Hepatocyte (in vitro differentiated cells): ENCODE measurements at places on chromosomes 7 and 10. TPM values are rescaled to one million over a fixed set of nuclear protein-coding genes. Genes with fewer than 3 reads are reported as not detected.
A peak's percentile ranks its signal among the peaks of the same experiment; 100 is the strongest.

The MRC1 gene
- 0.13 and 0.30 TPM in 2 replicates for polyA plus RNA-seq

DNA sequence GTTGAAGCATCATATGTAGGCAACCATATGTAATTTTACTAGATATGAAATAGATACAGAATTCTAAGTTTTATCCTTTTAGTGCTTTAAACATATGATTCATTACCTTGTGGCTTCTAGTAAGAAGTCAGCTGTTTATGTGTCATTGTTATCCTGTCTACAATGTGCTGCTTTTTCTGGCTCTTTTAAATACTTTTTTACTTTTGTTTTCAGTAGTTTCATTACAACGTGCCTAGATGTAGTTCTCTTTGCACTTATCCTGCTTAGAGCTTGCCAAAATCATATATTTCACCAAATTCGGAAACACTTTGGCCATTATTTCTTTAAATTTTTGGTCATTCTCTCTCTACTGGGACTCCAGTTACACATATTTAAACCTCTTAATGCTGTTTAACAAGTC lies 26.4 kb downstream of the YAE1 start:
- DNase-seq: no peak

The PAOX gene
- polyA plus RNA-seq: 19.6 and 27.6 TPM in 2 replicates

DNA sequence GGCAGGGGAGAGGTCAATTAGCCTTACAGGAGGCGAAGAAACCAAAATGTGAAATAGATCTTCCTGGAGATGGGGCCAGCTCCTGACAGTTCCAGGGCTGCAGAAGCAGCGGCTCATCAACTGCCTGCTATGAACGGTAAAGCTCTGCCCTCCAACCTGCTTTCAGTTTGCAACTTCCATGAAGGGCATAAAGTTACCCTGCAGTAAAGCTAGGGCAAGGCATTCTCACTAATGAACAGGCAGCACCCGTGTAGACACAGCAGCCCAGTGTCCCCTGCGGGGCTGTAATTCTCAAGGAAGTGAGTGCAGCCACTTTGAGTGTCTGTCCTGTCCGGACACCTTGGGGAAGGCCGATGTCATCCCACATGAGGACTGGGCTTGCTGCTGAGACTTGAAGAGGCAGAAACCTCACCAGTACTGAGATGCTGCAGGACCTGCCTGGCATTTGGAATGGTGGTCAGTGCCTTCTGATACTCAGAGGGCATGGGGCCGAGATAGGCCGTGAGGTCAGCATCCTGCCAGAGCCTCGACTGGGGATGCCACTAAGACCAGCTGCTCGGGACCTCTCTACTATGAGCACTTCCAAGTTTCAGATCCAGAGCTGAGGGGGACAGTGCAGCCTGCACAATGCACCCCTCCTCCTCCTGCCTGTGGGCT lies 26.1 kb upstream of the C10orf53 start:
- no peak for DNase-seq

GRCh38 chr10:33363106-33363505 lies 28.6 kb upstream of the NRP1 start:
- no peak for DNase-seq

GRCh38 chr10:90193240-90193985 lies 492.0 kb downstream of the KIF20B start:
- DNase-seq: no peak

The ARMC10 gene
- 28.5 and 33.5 TPM in 2 replicates for polyA plus RNA-seq

The ITGA8 gene
- 2.9 and 3.9 TPM in 2 replicates for polyA plus RNA-seq

The FXYD4 gene
- 0.19 and 4.8 TPM in 2 replicates for polyA plus RNA-seq

DNA sequence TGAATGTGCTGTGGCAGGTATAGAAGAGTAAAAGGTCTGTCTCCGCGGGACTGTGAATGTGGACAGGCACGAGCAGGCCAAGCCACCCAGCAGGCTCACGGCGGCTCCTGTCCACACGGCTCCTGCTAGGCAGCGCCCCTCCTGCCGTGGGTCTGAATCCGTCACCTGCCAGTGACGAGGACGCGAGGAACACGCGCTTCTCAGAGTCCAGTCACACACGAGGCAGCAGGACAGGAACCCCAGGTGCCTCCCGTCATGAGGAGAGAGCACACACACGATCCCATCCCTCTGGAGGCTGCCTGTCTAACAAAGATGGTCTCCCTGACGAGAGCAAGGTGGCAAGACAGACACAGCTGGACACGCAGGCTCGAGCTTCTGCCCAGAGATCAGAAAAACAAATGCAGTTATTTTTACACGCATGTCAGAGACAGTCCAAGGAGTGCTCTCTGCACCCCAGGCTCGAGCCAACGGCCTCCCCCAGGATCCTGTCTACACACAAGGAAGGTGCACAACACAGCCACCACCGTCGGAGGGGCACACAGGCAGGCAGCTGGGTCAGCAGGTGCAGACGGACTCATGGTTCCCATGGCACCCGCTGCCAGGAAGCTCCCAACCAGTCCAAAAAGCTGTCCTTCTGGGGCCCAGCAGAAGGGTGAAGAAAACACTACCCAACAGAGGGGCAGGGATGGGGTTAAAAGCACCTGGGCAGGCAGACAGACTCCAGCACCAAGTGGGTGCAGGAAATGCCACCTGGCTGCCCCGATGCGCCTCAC lies 103.2 kb downstream of the MAD1L1 start:
- no peak for DNase-seq

DNA sequence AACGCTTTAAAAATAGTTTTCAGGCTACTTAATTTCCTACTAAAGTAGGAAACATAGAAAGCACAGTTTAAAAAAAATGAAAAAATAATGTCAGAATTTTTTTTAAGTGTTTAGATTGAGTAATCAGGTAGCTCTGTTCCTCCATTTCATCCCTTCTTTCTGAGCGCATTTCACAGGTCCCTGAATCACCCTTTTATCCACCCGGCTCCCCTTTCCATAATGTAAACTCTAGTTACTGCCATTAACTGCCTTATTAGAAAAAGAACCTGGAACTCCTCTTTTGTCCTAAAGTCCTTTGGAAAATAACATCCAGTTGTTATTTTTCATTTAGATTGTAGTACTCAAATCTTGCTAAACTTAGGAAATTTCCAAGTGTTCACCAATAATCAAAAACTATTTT lies 5.8 kb downstream of the KCND2 start:
- no peak for DNase-seq

DNA sequence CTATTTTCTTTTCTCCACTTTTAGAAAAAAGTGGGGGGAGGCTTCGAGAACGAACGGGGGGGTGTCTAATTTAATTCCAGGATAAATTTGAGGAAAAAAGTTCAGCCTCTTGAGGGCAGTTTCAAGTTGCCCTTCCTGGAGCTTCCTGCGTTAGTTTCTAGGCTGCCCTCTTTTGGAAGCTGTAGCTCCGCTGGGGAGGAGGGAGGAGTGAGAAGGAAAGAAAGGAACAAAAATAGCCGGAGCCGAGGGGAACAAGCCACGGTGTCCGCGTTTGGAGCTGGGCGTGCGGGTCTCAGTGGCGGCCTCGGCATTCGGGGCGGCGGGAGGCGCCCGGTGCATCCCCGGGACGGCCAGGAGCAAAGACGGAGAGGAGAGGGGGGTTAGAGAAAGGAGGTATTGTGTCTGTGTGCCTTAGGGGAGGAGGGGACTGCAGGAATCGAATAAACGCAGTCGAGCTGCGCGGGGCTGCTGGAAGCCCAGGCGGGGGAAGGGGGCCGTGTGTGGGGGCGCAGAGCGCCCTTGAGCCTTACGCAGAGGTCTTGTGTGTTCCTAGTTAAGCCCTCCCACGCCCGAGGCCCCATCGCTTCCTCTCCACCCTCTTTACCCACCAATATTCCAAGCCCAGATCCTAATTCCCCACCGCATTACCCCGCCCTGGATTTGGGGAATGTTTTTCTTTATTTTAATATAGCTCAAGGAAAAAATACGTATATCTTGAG lies 2.0 kb upstream of the TNRC18 start:
- peak; percentile 88 for DNase-seq

DNA sequence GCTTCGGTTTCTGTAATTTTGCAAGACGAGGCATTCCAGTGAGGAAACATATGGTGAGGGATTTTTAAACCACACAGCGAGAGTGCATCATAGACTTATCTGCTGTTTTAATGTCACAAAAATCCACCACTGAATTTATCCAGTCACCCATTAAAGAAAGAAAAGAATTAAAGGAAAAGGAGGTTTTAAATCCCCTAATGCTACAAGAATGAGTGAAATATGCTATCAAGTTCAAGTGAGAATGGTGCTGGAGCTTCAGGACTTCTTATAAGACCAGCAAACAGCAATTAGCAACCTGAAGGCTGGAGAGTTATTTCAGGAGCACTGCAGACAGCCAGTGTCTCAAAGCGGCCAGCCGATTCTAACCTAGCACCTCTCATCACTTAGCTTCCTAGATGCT lies 439.1 kb upstream of the MGMT start:
- no peak for DNase-seq

- DNase-seq: no peak
Observed at GRCh38 chr7:11335947-11336346, 362.3 kb downstream of the PHF14 start.

DNA sequence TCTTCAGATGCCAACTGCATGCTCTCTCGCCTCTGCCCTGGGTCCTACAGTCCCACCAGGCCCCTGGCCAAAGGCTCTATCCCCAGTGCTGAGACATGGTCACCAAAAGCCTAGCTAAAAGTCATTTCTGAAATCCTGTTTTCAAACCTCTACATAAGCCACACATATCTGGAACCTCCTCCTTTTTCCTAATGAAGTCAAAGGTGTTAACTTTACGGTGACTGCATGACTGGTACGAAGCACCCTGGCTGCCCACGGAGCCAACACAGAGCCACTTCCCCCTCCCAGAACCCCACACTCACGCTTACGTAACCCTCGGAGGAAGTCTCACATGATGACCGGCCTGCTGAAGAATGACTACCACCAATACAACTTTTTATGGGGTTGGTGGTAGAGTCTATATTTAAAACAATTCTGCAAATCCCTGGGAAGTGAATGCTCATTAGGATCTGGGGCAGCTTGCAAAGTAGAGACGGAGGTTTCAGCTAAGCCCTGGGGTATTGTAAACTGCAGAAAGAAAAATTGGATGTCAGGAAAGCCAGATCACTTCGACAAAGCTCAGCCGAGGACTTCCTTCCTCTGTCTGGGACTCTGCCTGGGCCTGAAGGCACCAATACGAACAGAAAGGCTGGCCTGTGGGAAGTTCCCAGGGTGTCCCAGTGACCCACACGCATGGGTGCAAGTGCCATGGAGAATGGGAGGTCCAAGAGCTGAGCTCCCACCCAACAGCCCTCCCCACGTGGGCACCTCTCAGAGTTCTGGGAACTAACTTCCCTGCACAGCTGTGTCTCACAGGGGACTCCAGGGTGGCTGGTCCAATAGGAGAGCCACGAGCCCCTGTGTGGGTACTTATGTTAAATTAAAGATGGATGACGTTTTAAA lies 50.7 kb downstream of the PDGFA start:
- no peak for DNase-seq

The GPR26 gene
- polyA plus RNA-seq: not detected in 2 replicates

DNA sequence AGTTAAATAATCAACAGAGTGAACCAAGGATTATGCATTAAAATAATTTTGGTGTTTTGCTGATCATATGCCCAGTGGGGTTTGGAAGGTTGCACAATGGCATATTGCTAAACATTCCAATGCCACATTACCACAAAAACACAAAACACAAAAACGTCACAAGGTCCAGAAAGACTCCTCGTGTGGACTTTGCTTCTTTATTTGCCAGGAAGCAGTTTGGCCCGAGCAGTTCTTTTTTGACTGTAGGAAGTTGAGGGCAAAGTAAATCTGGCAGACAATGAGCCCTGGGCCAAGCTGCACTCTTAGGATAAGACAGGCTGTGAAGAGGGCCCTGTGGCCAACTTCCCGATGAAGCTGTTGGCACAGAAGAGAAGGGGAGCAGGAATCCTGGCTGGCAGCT lies 39.2 kb upstream of the SLC35B4 start:
- no peak for DNase-seq

The PIK3CG gene
- 0.25 and 0.56 TPM in 2 replicates for polyA plus RNA-seq

The CAMK1D gene
- polyA plus RNA-seq: 3.6 and 6.0 TPM in 2 replicates

DNA sequence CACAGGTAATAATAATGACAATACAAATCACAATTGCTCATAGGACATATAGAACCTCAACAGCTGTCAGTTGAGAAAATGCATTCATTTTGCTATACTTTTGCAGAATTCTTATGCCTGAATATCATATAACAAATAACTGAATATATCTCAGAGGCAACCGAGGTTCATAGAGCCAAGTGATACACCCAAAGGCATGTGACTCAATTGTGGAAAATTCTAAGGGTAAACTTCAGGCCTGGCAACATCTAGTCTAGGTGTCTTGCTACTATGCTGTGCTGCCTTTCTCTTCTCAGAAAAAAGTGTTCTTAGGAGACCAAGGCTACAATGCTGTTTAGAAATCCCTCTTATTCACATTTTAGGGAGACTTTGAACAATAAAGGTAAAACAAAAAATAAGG lies 270.7 kb downstream of the BAMBI start:
- no peak for DNase-seq

The PKD2L1 gene
- polyA plus RNA-seq: 0.88 and 1.9 TPM in 2 replicates

DNA sequence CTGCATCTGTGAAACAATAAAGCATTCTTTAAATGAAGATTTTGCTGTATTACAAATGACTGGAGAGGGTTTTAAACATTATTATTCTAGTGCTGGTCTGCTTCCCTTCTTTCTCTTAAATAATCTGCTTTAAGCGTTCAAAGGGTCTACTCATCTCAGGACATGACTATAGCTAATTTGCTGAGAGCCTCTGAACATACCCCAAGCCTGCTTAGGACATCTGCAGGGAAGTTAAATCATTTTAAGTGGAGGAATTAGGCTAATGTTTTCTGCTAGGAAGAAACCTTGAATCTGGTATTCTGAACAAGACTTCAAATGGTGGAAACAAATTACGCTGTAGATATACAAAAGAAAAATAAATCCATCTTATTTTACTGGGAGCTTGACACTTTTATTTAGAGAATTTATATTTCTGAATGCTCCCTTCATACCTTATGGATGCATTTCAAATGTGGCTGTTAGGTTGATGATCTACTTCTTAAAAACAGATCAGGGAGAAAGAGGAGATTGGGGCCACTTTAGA lies 124.4 kb upstream of the ITGB1 start:
- no peak for DNase-seq

DNA sequence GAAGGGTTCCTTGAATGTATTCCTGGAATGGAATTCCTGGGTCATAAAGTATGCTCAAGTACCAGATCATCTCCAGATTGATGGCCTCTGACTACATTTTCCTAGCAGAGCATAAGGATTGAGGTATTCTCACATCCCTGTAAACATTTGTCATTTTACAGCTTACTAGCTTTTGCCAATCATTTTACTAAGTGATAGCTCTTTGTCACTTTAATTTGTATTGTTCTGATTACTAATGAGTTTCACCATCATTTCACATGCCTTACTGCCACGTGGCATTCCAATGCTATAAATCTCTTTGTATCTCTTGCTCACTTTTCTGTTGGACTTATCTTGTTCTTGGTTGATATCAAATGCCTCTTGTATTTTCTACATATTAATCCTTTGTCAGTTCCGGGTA lies 68.6 kb upstream of the CACNB2 start:
- no peak for DNase-seq

- DNase-seq: no peak
Observed at GRCh38 chr7:2959828-2960599, 83.7 kb downstream of the CARD11 start.

DNA sequence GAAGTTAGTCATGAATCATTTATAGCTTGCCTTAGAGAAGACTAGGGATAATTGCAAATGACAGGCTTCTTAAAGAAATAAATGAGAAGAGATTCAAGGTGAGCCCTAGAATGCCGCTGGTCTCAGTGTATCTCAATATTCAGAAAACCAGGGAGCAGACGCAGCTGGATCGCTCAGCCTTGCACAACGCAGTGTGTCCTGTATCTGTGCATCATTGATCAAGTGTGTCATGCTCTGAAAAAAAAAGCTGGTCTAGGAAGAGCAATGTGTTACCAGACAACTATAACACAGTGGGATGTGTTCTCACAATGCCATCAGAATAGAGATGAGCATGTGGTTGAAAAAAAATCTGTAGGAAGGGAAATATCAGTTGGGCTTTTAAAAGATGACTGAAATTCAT lies 230.1 kb downstream of the CALN1 start:
- no peak for DNase-seq

- DNase-seq: no peak
Observed at GRCh38 chr7:155455132-155455693, 2.7 kb upstream of the EN2 start.
